NCI-H1417 treated with DMSO at 0.1 percent for 48 hours (cell line): ENCODE measurements at places on chromosomes 2 and 18.

- no peak for DNase-seq
Measured at GRCh38 chr18:60935041-60935910, 398.0 kb upstream of the CDH20 start.

- DNase-seq = no peak
Measured at GRCh38 chr2:230578106-230578505, 134.5 kb upstream of the CAB39 start.

- no peak for DNase-seq
Measured at GRCh38 chr2:241189093-241189855, 797 bp downstream of the ANO7 start.

DNA sequence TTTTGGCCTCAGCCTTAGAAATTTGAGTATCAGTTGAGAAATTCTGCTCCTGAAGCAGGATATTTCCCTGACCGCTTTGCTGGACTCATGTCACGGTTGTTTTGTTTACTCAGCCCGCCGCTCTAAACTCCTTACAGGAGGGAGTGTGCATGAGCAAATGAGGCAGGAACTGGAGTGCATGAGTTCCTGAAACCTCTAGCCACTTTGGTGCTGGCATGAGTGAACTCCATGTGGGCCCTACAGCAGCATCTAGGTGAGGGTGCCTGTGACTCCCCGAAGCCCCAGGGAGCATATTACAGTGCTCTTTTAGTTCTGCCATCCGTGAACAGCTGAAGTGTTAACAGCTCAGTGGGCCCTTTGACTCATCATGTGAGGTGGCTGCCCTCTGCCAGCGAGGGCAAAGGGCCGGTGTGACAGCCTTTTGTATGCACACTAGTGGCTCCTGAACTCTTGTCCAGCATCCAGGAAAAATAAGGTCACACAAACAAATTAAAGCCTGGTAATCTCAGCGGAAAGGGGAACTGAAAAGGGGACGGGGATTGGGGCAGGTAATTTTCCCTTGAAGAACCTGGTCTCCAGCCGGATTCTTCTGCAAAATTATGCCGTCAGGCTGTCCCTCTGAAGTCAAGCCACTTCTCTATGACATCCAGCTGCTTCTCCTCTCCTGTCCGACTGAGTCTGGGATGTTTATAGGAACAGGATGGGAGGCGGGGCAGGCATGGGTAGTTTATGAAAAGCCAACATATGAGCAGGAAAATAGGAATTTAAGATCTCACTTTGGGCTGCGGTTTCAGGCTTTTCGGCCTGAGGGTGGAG is 1668.7 kb downstream of the SUCLG1 start:
- no peak for DNase-seq

GRCh38 chr2:9543557-9543956 is 12.1 kb downstream of the ADAM17 start:
- DNase-seq = no peak

DNA sequence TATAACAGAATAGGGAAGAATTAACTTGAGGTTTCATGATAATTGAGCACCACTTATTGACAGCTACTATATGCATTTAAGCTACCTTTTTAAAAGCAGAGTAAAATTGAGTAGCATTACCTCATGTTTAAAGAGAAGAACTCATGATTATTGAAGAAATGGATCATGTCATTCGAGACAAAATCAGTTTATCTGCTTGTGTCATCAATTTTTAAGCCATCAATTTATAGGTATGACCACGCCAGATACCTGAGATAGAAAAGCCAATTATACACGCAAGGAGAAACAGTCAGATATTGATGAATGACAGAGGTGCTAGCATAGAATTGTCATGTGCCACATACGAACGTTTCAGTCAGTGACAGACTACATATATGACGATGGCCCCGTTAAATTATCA is 28.4 kb downstream of the DSG2 start:
- DNase-seq = no peak

- no peak for DNase-seq
Measured at GRCh38 chr2:164897469-164898260, 56.0 kb upstream of the COBLL1 start.

DNA sequence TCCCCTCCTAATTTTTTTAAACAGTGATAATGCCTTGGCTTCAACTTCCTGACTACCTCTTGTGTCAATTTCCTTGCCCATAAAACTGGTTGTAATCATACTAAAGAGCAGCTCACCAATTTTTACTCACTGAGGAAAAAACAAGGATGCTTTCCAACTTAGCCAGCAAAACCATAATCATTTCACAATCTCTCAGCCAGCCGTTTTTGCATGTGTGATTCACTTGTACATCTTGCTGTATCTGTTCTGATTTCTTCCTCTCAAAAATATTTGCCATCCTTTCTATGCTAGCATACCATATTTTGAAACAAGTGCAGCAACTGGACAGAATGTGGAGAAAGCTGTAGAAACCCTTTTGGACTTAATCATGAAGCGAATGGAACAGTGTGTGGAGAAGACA is 60.7 kb downstream of the RAB27B start:
- no peak for DNase-seq

DNA sequence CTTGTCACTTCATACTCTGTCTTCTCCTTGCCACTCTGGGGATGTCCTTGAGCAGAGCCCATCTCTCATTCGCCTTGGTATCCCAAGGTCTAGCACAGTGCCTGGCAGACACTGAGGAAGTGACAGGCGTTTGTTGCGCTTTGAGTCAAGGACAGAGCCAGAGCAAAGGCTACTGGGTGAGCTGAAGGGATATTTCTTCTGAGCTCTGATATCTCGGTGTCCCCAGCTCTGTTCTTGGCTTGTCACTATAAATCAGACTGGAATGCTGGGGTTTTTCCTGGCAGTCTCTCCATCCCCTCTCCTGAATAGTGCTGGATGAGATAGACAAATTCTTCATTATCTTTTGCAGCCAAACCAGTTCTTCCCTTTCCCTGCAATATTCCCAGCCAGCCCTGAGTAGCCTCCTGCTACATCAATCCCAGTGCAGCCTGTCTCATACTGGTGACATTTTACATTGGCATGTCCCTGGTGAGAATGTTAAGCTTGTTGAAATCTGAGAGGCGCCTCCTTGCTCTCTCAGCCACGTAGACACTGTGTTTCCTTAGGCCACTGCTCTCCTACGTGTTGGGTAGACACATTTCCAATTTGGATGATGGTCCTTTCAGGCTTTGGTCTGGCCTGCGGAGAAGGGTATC is 61.7 kb downstream of the CTIF start:
- no peak for DNase-seq

DNA sequence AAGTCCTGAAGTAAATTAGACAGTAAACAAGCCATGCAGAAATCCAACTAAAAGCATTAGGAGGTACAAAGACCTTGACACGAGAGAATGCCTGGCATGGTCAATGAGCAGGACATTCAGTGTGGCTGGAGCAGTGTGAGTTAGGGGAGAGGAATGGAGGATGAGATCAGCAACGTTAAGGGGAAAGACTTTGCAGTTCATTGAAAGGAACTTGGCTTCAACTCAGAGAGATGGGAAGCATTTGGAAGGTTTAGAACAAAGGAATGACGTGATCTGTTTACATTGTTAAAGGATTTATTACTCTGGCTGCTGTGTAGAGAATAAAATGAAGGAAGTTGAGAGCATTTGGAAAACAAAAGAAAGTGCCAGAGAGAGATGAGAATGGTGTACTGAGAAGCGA is 621.3 kb downstream of the XIRP2 start:
- no peak for DNase-seq

DNA sequence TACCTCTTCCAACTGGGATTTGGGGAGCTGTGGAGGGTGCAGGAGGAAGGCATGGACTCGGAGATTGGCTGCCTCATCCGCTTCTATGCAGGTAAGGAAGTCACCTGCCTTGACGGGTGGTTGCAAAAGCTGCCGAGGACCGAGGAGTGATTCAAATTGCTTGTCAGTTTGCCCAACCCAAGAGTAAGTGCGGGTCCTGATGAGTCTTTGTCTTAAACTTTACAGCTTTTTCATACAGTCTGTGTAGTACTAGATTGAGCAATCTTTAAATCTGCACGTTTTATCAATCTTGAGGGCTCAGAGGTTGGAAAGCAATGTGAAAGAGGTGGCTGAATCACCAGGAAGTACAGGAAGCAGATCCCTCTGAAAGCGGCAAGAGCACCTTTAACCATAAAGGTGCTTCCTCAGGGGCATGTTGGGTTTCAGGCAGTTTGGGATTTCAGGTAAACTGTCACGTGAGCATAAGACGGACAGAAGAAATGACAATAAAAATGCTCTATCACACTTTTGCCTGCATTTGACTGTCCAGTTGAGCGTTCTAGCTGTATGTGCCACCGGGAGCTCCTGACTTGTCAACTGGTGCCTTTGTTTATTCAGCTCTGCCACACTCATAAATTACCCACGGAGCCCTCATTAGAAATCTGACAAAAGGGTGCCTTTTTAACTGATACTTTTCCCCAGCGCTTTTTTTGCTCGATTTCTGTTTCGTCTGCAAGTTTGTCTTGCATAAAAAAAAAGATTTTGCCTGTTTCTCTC is 2.0 kb downstream of the PHLPP1 start:
- peak; percentile 48 for DNase-seq

GRCh38 chr2:175872721-175873120 is 129.3 kb downstream of the LNPK start:
- no peak for DNase-seq

DNA sequence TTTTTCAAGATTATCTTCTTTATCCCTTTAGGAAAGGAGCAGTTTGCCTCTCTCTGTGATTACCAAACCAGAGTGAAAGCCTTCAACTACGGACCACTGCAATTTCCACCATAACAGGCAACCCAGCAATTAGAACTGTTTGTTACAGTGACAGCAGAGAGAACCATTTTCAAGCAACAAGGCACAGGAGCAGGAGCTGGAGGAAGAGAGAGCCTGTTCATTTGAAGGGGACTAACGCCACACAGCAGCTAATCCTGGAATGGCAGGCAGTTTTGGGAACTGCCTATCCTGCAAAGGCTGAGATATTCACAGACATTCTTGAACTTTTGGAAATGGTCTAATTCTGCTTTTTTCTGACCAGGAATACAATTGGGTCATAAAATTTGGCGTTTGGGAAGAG is 1541.9 kb upstream of the PIK3C3 start:
- peak; percentile 51 for DNase-seq

DNA sequence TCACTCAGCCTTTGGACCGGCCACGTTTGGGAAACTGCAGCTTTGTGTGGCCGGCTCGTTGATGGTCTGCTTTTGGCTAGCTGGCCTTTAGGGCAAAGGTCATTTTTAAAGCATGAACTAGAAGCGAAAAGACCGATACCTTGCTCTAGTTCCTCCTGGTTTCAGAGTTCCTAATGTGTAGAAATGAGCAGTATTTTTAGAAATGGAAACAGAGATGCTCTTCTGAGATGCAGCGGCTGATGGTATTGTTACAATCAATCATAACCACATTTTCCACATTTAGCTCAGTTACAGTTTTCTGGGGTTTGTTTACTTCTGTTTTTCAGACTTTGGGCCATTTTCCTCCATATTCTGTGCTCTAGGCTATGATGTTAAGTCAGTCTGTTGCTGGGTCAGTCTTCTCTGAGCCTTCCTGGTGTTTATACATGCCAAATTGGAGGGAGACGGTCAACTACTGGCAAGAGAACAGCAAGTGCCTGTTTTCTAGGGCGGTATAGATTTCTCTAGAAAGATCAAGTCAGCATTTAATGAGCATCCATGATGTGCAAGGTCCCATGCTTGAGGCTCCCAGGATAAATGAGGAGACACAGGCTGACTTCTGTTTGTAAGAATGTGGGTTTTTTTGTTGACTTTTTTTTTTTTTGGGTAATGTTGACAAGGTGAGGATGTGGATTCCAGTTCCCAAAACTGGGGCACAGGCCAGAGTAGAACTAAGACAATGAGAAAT is 28.0 kb downstream of the RNF144A start:
- DNase-seq = no peak

DNA sequence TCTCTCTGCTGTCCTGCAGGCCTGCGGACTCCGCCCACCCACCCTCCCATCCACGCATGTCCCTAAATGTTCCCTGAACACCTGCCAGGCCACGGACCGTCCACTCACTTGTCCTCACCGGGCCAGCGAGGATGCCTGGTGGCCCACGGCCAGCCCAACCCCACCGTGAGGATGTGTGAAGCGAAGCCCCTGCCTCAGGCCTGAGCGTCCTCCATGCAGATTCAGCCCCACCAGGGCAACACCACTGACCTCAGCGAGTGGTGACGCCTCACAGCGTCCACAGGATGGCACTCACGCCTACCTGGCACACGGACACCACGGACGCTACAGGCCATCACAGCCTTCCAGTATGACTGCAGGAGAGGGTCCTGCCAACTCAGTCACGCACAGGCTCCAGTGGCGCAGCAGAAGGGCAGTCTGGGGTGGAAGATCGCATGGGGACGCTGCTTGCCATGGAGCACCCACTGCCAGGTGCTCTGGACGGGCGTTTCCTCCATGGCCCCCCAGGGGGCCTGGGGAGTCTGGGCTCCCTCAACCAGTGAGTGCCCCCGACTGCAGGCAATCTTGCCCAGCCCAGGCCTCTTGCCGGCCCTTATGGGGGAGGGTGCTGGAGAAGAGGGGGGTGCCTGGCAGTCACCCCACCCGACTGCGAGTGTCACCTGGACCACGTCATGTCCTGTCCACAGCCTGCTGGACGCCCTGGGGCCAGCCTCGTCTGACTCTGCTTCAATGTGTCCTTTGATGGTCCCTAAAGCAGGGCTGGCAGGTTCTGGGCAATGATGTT is 25.4 kb downstream of the HDAC4 start:
- DNase-seq = no peak

GRCh38 chr18:26894426-26894825 is 28.9 kb upstream of the AQP4 start:
- no peak for DNase-seq

- no peak for DNase-seq
Measured at GRCh38 chr2:224135881-224136280, 96.8 kb upstream of the SERPINE2 start.

GRCh38 chr2:226742347-226742746 is 57.3 kb downstream of the IRS1 start:
- DNase-seq = no peak

GRCh38 chr18:47036298-47036874 is 965 bp upstream of the ELOA2 start:
- no peak for DNase-seq

GRCh38 chr18:9994026-9994570 is 80.3 kb downstream of the VAPA start:
- DNase-seq = no peak

DNA sequence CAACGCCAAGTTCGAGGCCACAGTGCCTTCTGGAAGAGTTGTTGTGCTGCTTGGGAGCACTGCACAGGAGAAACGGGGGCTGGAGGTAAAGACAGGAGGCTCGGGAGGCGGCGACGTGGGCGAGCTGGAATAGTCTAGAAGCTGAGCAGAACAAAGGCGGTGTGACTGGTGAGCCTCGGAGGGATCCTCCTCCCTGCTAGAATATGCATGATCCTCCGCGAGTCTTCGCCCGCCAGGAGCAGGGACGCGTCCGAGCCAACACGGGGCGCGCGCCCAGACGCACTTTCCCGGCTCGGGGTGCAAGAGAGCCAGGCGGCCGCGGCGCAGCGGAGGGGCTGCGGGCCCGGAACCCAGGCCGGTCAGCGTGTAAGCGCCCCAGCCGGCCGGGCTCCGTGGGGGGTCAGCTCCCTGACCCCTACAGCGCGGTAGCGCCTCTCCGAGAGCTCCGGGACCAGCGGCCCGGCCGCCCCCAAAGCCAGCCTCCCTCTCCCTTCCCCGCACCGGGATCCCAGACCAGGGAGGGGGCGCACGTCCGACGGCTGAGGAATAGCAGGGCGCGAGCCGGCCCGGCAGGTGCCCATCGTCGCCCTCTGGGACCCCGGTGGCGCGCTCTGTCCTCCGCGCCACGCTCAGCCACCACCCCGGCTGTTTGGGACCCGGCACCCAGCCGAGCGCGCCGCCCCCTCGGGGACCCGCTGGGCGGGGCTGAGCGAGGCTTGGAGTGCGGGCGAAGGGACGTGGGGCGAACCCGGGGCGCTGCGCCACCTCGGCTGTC is 62.5 kb downstream of the GNAL start:
- no peak for DNase-seq
